ENCODE measurements at places on chromosomes 7 and 10. TPM values are rescaled to one million over a fixed set of nuclear protein-coding genes. Genes with fewer than 3 reads are reported as not detected.

DNA sequence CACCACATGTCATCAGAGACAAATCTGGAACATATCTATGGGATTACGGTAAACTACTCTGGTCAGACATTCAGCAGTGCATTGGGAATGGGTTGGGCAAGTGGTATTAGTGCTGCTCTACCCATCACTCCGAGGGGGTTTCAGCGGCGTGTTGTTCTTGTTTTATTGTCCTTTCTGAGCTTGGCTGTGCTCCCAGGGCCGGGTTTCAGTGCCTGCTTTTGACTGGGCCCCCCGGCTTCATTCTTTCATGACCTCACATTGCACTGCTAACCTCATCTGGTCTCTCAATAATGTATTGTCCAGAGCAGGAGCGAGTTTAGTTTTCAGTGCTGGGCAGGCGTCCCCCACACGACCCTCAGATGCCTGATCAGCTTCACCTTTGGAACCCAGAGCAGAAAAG lies 364.6 kb downstream of the PAXIP1 start:
- no peak for DNase-seq

DNA sequence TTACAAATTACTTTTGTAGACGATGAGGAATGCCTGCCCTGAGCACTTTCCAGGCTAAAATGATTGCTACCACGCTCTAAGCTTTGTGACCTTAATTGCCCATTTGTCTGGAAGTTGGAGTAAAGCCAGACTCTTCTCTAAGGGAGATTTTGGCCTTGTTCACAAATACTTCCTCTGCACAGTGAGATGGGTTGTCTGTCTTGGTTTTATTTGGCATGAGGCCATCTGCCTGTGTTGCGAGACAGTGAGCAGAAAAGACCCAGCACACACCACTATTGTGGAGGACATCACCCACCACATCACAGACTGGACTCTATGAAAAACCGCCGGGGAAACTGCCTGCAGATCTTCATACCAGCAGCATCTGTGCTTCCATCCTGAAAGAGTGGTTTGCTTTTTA lies 138.4 kb downstream of the BICC1 start:
- DNase-seq = no peak

DNA sequence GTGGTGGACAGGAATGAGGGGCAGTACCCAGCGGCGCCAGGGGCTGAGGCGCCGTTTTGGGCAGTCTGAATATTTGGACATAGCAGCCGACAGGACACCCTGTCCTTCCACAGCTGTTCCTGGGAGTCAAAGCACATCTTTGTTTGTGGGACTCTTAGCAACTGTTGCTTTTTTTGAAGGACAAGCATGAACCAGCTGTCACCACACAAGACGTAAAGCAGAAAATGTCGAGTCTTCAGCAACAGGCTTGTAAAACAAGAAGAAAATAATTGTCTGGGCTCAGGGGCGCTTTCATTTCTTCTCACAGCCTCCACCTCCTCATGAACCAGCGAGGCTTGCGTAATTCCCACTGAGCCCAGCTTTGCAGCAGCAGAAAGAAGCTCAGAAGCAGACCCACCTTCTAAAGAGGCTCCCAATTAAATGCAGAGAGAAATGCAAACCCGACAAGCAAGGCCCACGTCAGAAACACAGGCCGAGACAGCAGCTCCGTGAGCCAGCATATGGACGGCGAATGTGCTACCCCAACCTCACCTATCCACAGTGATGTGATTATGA lies 68.9 kb upstream of the DNAAF5 start:
- no peak for DNase-seq

- no peak for DNase-seq
Measured at GRCh38 chr10:119020627-119020946, 8.9 kb upstream of the NANOS1 start.

- no peak for DNase-seq
Measured at GRCh38 chr7:157090485-157091165, 48.1 kb upstream of the UBE3C start.

- DNase-seq = no peak
Measured at GRCh38 chr10:38127812-38128211, 33.7 kb downstream of the ZNF37A start.

- no peak for DNase-seq
Measured at GRCh38 chr7:92934096-92934495, 97.7 kb upstream of the CDK6 start.

GRCh38 chr7:143131781-143132180 lies at the start of gene PIP:
TSS of gene PIP (plus strand) at chr7:143132077. CDS start at chr7:143132117, 40 bp downstream.
- DNase-seq = no peak

- no peak for DNase-seq
Measured at GRCh38 chr7:75691793-75692543, 46.8 kb downstream of the HIP1 start.

- no peak for DNase-seq
Measured at GRCh38 chr7:39493934-39494333, 72.3 kb upstream of the YAE1 start.

GRCh38 chr10:99507265-99507664 lies 25.5 kb upstream of the NKX2-3 start:
- no peak for DNase-seq

GRCh38 chr10:16192337-16192736 lies 244.5 kb upstream of the PTER start:
- no peak for DNase-seq

- no peak for DNase-seq
Measured at GRCh38 chr7:156661637-156662036, 21.1 kb downstream of the RNF32 start.

- DNase-seq = no peak
Measured at GRCh38 chr7:47314728-47315607, 266.9 kb downstream of the TNS3 start.

DNA sequence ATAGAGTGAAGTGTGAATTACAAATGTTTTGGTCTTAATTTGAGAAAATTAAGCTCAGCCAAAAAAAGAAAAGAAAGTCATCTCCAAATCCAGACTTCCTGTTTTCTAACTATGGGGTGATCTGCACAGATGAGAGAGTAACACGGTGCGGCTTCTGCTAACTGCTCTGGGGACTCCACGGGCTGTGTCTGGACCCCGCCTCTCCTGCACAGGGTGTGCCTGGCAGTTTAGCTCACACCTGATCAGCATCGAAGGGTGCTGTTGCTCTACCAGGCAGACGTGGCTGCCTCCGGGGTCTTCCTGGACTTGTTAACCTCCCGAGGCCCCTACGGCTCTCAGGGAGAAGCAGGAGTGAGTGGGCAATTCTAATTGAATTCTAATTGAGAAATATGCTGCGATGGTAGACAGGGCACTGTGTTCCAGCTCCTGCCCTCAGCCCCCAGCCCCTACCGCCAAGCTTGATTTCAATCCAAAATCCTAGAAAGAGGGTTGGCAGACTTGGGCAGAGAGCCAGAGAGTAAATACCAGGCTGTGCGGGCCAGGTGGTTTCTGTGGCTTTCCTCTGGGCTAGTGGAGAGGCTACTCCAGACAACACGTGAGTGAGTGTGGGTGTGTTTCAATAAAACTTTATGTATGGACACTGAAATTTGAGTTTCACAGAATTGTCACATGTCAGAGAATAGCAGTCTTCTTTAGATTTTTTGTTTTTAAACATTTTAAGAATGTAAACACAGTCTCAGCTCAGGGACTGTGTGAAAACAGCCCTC lies 13.4 kb downstream of the SHH start:
- DNase-seq = no peak

DNA sequence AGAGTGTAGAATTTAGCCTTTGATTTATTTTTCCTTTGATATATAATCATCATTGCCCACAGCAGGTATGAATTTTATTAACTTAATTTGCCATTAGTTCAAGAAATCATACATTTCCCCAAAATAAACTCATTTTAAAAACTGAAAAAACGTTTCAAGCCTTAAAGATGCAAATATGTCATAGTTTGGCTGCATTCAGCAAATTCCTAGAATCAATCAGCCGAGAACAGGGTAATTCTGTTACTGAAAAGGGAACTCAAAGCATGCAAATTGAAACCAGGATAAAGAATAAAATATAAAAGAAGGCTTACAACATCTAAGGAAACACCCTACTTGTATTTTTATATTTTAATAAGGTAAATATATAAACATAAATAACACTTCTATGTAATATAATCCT lies 233.8 kb upstream of the PRKCQ start:
- DNase-seq = no peak

DNA sequence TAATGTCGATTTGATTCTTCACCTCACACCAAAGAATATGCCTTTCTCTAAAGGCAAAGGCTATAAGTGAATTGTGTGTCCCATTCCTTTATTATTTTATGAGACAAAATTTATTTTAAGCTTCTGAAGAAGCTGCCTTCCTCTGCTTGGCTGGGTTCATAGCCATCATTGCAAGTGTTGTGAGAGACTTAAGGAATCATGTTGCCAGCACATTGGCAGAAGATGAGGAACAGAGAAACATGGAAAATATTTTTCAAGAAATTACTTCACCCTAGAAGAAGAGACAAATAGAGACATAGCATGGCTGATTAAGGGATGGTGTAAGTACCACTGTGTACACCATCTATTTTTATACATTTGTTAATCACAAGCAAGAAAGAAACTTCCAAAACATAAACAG lies 230.1 kb upstream of the SEMA3E start:
- no peak for DNase-seq

DNA sequence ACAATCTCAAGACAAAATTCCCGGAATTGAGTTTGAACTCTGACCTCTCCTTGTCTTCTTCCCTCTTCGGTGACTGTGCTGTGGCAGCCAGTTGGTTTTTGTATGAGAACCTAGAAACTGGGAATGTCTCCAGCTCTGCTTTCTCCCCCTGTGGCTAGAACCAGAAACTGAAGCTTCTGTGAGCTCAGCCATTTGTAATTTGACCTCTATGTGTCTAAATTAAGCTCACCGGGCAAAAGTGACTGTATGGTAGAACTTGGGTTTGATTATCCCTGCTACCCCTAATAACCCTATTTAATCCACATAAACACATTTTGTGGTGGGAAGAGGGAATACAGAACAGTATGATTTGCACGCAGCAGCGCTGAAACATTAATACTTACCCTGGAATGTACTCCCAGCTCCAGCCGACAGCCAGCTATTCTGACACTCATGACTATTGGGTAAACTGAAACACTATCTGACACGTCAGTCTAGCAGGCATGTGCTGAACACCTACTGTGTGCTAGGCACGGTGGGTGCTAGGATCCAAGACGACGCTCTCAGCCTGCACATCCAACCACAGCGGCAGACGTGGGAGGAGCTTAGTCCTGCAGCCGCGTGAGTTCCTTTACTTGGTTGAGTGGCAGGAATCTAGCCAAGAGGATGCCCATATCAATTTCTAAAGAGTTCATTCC lies 324.8 kb downstream of the SFMBT2 start:
- DNase-seq = no peak

DNA sequence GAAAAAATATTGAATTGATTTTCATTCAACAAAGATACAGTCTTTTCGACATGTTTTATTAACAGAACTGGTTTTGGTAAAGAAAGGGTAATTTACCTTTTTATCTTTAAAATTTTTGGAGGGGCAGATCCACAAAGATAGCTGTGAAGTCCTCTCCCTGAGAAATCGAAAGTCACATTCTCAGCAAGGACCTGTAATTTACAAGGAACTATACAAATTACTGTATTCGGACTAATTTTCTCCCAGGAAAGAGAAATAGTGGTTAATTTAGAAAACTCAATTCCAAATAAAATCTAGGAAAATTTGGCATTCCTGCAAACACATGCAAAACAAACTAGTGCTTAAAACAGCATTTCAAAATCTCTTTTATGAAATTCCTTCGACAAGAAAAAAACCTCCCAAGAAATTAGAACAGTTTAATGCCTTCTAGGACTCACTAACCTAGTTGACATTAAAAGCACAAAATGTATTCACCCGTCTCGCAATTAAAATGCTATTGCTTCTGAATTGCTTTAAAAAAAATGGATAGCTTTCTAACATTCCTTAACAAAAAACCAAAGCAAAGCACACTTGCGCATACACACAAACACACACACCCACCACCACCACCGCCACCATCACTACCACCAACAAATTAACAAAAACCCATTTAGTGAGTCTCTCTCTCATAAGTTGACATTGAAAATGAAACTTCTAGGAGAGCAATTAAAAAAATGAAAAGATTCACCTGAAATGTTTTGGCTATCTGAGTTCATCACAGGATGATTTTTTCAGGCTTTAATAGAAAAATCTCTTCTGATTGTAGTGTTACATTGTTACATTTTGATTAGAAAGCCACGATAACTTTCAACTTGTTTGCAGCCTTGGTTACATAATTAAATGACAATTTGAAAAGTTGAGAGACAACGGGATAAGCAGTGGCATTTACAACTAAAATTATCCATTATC lies 4.0 kb upstream of the NKX2-3 start:
- DNase-seq = no peak

DNA sequence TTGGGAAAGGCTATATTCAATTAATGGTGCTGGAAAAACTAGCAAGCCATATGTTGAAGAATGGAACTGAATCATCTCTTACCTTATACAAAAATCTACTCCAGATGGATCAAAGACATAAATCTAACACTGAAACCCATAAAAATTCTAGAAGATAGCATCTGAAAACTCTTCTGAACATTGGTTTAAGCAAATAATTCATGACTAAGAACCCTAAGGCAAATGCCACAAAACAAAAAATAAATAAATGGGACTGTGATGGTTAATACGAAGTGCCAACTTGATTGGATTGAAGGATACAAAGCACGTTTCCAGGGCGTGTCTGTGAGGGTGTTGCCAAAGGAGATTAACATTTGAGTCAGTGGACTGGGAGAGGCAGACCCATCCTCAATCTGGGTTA lies 1130.0 kb downstream of the DNAJB9 start:
- DNase-seq = no peak

DNA sequence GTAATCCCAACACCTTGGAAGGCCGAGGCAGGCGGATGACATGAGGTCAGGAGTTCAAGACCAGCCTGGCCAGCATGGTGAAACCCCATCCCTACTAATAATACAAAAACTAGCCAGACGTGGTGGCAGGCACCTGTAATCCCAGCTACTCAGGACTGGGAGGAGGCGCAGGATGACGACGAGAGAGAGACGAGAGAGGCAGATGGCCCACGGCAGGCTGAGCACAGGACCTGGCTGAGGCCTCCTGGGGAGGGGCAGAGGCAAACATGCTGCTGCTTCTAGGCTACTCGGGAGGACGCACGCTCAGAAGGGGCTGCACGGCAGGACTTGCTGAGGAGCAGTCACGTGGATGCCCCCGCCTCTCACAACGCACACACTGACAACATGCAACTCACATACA lies 22.4 kb downstream of the DIP2C start:
- no peak for DNase-seq

Gene TRIL
- 0.39 TPM for total RNA-seq

Gene ADAMTS14
- 0.21 TPM for total RNA-seq

Gene GALNT17
- not detected for total RNA-seq

Gene MRC1
- not detected for total RNA-seq

Gene NYAP1
- total RNA-seq = 0.37 TPM

Gene PNLIPRP3
- not detected for total RNA-seq

Gene DTX2
- 28.0 TPM for total RNA-seq

Gene PAX4
- total RNA-seq = not detected

Gene SPDYE3
- not detected for total RNA-seq

Gene H2BK1
- total RNA-seq = not detected

Gene TIMM23
- 107 TPM for total RNA-seq

Gene MOGAT3
- total RNA-seq = not detected

Gene VSTM4
- total RNA-seq = 0.20 TPM

Gene DENND10
- 25.4 TPM for total RNA-seq
